ENCODE measurements at places on chromosomes 16 and 17.

GRCh38 chr17:60748204-60748603 lies 70.6 kb downstream of the BCAS3 start:
- no peak for DNase-seq

DNA sequence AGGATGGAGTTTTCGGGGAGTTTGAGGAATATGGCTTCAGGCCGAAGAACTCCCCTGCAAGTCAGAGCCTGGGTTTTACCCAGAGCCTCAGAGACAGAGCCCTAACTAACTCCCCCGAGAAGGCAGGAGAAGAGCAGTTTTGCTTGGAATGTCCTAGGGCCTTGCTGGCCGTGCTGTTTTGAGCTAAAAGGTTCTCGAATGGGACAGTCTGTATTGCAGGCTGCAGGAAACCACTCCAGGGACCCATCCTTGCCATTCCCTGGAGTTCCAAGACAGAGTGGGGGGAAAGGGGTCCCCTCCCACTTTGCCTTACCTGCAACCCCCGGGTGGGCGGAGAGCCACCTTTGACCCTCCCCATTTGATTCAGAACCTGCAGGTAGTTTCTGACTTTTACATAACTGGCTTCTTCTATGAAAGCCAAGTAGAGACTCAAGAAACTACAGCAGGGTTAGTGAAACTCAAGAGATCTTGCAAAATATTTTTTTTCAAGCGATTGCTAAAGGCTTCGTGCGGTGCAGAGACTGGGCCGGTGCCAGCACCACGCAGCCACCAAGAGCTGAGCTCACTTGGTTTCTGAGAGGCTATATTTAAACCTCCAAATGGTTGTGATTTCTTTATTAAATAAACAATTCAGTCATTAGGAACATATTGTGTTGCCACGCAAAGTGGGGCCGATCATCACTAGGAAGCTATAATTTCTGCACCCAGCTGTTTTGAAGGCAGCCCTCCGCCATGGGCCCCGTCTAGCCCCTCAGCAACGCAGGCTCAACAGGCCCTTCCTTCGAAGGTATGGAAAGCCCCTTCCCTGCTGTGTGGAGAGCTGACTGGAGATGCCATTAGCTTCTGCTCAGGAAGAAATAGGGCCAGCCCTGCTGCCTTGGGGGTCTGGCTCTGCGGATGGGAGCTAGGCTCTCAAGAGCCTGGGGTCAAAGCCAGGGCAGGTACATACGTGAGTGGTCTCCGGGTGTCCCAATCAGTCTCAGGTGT lies 223.0 kb downstream of the NTN1 start:
- DNase-seq, result no peak

DNA sequence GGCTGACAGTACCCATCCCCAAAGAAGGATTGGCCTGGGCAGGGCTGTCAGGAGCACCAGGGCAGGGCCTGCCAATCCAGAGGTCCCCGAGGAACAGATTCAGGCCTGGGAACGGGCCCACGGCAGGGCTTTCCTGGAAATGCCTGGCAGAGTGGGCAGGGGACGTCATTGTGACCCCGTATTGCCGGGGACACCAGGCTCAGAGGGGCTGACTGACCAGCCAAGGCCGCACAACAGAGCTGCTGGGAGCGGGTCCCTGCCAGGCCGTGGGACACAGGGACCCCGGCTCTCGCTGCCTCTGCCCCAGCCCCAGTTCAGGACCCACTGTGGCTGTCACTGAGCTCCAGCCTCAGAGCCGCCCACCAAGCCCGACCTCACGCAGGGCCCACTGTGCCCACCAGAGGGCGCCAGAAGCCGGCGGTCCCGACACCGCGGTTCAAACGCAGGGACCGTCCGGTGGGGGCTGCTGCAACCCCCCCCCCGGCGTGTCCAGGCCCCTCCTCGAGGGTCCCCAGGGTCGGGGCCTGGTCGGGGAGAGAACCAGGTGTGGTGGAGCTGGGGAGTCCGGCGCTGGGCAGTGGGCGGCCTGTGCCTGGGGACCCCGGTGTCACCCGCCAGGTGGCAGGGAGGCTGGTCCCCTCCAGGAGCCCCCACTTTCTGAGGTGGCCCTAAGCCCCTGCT lies 15.2 kb upstream of the SSTR5 start:
- DNase-seq, result peak; percentile 69

DNA sequence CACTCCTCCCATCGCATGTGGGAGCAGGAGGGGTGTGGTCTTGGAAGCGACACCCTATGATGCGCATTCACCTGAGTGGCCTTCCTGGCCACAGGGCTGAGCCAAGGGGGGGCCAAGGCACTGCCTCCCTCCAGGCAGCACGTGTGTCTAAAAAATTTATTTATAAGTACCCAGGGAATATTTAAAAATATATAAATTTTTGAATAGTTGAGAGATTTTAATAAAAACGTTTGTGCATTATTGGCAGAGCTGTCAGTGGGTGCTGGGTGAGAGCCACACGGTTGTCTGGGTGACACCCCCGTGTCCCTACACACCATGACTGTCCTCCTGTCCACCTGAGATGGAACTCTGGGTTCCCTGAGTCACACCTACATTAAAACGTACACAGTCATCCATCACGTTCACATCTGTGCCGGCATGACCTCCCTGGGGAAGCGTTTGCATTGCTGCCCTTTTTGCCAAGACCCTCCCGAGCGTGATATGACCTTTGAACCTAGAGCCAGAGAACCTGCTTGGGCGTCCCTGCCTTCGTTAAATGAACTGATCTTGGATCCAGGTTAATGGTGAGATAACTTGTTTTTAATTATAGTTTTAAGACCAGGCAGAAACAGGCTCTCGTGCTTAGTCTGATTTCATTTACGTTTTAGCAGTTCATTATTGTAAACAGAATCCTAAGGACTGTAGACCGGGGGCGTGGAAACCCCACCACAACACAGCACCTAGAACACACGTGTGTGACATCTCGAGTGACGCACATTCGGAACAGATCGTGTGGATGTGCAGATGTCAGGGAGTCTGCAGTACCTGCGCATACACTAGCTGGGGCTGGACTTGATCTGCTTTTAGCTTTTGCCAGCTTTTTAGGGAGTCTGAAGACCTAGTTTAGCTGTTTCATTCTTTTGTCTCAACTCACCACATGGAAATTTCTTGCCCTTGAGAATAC lies 192.8 kb upstream of the CHMP6 start:
- DNase-seq, result no peak

DNA sequence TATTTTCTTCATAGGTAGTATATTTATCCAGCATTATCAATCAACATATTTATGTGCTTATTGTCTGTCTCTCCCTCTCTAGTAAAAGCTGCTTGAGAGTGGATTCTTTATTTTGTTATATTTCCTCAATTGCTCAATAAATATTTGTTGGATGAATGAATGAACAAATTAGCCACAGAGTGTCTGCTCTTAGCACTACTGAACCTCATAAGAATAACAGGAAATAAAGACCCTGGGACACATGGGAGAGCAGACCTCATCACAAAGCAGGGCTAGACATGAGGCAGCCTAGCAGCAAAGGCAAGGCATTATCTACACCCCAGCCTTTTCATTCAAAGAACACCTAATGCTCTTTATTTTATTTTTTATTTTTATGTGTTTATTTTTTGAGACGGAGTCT lies 34.9 kb upstream of the TANC2 start:
- no peak for DNase-seq

- DNase-seq, result no peak
These were observed 1.2 kb upstream of the OGFOD3 start for GRCh38 chr17:82419540-82419939.

Measured in activated CD8-positive, alpha-beta memory T cell treated with anti-CD3 and anti-CD28 coated beads for 1 hour (primary cell).